ENCODE measurements at places on chromosomes 2 and 18.
A peak's percentile ranks its signal among the peaks of the same experiment; 100 is the strongest.

GRCh38 chr2:225366731-225367130, 32.8 kb upstream of the NYAP2 start:
- DNase-seq: no peak

- no peak for DNase-seq
Measured at GRCh38 chr2:232506709-232507108, 13.5 kb upstream of the PRSS56 start.

- DNase-seq: no peak
Measured at GRCh38 chr2:149470046-149470445, 117.5 kb downstream of the MMADHC start.

DNA sequence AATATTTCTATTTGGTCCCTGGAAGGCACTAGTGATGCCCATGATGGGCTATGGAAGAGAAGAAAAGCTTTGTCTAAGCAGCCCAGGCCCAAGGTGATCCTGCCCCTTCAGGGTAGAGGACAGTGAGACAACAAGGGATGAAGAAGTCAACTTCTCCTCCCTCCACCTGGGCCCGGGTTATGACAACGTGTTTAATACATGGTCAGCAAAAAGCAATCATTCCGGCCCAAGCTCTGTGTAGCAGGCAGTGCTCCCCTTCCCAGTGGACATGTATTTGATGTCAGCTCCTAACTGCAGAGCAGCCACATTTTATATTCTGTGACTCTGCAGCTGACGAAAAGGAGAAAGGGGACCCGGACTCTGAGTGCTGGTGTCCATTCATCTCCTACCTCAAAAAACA, 67.2 kb upstream of the MFF start:
- DNase-seq: no peak

GRCh38 chr2:97995734-97996624, at the start of gene TMEM131:
Gene TMEM131 (minus strand): TSS chr2:97995948. CDS start chr2:97995662, 286 bp downstream.
- DNase-seq: peak; percentile 95

DNA sequence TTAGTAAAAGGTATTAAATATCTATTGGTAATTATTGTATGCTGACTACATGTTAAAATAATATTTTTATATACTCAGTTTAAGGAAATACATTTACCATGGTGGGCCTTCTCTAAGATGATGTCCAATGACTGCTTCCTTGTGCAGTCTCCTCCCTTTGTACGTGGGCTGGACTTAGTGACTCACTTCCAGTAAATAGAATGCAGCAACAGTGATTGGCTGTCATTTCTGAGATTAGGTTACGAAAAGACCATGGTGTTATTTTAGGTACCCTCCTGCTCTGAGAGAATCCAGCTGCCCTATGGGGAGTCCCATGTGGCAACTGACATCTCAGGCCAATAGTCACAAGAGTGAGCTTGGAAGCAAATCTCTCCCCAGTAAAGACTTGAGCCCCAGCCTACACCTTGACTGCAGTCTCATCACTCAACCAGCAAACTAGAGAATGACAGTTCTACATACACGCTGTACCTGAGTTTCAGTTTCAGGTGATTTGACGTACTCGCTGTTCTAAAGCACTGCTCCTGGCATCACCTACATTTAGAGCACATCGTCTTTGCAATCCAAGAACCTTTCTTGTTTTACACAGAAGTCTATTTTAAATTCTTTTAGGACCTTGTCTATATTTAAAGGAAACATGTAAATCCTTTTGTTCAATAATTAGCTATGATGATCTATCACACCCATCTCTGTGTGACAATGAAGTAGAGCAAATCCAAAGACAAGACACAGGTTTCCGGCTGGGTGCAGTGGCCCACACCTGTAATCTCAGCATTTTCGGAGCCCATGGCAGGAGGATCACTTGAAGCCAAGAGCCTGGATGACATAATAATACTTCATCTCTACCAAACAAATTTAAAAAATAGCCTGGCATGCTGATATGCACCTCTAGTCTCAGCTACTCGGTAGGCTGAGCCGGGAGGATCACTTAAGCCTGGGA, 87.2 kb downstream of the COBLL1 start:
- DNase-seq: no peak

GRCh38 chr2:88738271-88738670, 46.8 kb downstream of the RPIA start:
- DNase-seq: no peak

GRCh38 chr2:142415461-142415860, 284.6 kb upstream of the LRP1B start:
- no peak for DNase-seq

- DNase-seq: peak; percentile 93
Measured at GRCh38 chr2:53970724-53971602, at the start of gene PSME4. Gene PSME4 (minus strand): TSS chr2:53970993. CDS start chr2:53970784, 209 bp downstream.

GRCh38 chr2:104861351-104862057, 7.6 kb downstream of the POU3F3 start:
- DNase-seq: no peak

DNA sequence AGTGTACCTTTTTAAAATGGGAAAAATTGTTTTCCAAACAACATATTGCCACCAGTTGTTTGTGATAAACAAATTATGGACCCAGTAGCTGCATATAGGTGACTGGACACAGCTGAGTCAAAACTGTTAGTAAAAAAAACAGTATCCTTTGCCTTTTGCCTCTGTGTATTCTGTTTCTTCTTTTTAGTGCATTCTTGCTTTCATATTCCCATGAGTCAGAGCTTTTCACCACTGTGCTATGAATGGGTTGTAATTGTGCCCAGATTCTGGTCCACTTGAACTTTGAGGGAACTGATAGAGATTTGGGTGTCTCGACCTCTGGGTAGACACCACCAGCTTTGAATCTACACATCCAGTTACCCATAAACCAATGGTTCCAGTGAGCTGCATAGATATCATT, 1441.9 kb upstream of the ZEB2 start:
- DNase-seq: no peak

DNA sequence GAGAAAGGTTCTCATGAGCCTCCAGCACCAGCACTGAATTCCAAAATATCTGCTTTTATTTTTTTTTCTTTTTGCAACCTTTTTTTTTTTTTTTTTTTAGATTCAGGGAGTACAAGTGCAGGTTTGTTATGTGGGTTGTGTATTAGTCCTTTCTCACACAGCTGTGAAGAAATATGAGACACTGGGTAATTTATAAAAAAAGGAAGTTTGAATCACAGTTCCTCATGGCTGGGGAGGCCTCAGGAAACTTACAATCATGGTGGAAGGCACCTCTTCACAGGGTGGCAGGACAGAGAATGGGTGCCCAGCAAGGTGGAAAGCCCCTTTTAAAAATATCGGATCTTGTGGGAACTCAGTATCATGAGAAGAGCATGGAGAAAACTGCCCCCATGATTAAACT, 7.9 kb upstream of the TMX3 start:
- no peak for DNase-seq

DNA sequence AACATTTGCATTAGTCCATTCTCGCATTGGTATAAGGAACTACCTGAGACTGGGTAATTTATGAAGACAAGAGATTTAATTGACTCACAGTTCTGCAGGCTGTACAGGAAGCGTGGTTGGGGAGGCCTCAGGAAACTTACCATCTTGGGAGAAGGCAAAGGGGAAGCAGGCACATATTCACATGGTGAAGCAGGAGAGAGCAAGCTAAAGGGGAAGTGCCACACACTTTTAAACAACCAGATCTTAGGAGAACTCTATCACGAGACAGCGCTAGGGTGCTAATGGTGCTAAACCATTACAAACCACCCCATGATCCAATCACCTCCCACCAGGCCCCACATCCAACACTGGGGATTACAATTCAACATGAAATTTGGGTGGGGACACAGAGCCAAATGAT, 201.7 kb upstream of the MGAT5 start:
- DNase-seq: no peak

- DNase-seq: no peak
Measured at GRCh38 chr2:236200378-236200777, 32.2 kb upstream of the GBX2 start.

DNA sequence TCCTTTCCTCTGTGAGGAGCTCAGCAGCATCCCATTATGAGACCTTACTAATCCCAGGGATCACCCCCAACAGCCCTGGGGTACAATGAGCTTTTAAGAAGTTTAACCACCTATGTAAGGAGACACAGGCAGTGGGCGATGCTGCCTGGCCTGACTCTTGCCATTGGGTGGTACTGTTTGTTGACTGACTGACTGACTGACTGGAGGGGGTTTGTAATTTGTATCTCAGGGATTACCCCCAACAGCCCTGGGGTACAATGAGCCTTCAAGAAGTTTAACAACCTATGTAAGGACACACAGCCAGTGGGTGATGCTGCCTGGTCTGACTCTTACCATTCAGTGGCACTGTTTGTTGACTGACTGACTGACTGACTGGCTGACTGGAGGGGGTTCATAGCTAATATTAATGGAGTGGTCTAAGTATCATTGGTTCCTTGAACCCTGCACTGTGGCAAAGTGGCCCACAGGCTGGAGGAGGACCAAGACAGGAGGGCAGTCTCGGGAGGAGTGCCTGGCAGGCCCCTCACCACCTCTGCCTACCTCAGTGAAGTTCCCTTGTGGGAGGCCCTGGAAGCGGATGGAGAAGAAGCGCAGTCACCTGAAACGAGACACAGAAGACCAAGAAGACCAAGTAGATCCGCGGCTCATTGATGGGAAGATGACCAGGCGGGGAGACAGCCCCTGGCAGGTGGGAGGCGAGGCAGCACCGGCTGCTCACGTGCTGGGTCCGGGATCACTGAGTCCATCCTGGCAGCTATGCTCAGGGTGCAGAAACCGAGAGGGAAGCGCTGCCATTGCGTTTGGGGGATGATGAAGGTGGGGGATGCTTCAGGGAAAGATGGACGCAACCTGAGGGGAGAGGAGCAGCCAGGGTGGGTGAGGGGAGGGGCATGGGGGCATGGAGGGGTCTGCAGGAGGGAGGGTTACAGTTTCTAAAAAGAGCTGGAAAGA, 7.6 kb downstream of the PROC start:
- no peak for DNase-seq

DNA sequence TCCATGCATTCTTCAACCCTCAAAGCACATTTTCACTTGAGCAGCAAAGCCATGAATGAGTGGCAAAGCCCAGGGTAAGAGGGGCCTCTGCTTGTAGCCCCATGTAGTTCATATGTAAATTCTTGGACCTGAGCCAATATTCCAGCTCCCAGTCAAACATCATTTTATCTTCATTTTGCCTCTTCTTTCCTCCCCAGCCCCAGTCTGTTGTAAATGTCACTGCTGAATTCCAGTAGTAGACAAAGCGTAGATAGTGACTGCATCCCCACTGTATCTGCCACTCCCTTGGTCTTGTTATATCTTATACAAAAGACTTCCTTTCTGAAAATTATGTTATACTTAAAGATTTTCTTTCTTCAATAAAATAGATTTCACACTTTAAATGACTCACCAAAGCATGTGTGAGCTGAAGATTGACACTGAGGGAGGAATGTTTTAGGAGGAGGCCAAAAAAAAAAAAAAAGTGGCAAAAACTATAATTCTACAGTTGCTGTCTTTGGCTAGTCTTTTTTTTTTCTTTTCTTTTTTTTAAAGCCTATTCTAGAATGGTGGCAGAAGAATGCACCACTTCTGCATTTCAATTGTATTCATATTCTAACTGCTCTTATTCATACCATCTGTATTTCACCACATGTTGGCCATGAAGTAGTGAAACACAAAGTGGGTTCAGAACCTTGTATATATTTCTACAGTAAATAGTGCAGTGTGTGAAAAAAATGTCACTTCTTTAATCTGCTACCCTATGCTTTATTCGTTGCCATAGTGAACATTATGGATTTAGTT, 306.1 kb downstream of the CPS1 start:
- DNase-seq: no peak

- peak; percentile 41 for DNase-seq
Measured at GRCh38 chr2:28716265-28716865, 35.3 kb upstream of the PPP1CB start.

DNA sequence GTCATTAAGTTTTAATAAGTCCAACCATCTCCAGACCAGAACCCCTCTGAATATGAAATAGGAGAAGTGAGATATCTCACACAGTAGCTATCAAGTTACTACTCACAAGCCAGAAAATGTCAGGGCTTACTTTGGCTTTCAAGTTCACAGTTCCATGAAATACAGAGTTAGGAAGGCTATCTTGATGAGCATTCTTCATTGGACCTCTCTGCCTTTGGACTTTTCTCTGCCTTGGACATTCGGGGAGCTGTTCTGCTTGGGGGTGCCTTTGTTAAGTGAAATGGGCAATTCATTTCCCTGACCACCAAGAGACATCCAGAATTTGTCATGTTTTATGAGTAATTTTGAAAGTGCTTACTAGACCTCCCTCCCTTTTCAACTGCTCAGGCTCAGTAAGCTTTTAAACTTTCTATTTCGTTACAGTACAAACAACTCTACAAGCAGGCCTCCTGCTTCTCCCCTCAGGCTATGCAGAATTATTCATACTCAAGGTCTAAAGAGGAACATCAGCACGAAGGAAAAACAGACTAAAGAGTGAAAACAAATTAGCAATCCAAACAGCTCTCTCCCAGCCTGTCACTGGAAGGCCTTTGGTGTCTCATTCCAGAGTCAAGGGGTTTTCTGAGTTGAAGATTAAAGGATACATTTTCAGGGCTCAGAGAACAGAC, 95.3 kb downstream of the MREG start:
- DNase-seq: no peak

- DNase-seq: no peak
Measured at GRCh38 chr2:64836566-64836965, 152.6 kb upstream of the SLC1A4 start.

DNA sequence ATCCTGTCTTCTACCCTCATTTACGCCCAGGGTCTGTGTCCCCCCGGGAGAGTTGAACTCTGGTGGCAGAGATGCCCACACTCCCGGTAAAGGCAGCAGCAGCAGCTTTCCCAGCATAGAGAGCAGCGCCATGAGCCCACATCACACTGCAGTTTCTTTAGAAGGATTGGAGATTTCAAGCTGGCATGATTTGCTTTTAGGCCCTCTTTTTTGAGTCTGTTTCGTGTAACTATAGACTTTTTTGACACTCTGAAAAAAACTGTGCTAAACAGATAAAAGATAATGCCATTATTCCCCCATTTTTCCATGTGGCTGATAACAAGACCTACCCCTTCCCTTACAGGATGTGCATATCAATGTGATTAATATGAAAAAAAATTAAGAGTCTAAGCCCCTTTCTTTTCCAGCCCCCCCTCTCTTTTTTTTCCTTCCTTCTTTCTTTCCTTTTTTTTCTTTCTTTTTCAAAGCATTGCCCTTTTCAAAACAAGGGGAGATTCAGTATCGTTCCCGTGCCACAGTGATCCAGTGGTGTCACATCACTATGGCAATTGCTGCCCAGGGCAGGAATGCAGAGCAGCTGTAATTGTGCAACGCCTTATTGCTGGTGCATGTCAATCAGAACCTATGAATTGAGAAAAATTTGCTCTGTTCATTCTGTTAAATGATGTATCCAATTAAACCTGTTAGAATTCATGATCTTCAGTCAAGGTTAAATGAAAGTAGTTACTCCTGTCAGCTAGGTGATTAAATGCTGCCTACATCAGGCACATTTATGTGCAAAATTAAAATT, 104.5 kb downstream of the CDCA7 start:
- no peak for DNase-seq
